GM12891 (cell line): ENCODE measurements at places on chromosomes 16 and 17.

GRCh38 chr16:58656899-58657298 is 27.3 kb upstream of the CNOT1 start:
- DNase-seq, result no peak

- no peak for DNase-seq
Observed at GRCh38 chr16:82081264-82081663, 46.2 kb downstream of the HSD17B2 start.

DNA sequence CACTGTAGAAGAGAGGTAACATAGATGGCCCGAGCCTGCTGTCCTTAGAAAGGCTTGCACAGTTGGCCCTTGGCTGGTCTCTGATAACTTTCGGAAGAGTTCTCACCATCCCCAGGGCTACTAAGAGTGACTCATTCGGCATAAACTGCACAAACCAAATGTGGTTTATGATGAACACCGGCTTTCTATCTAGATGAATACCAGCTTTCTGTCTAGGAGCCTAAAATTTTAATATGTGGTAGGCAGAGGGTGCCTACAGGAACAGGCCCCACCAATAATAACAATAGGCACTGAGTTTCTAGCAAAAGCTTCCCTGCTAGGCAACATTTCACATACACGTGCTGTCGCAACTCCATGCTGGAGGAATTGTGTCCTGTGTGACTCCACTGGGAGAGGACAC is 15.4 kb downstream of the CNOT1 start:
- no peak for DNase-seq

- DNase-seq, result no peak
Observed at GRCh38 chr17:21294321-21295035, 10.0 kb downstream of the MAP2K3 start.

DNA sequence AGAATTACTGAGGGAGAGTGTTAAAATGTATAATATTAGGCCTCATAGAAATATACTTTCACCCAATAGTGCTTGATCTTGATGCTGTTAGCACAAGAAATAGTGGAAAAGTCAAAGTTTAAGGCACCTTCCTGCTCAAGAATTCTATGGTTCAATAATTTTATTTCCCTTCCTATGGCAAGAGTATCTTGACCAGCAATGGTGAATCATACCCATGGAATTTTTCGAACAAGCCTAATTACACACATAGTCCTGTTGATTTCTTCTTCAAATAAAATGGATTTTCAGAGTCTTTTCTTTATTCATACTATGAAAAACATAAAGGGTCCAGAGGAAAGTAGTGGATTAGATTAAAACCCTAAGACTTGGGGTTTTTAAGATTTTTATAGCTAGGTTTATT is 810.6 kb downstream of the CDH11 start:
- no peak for DNase-seq

DNA sequence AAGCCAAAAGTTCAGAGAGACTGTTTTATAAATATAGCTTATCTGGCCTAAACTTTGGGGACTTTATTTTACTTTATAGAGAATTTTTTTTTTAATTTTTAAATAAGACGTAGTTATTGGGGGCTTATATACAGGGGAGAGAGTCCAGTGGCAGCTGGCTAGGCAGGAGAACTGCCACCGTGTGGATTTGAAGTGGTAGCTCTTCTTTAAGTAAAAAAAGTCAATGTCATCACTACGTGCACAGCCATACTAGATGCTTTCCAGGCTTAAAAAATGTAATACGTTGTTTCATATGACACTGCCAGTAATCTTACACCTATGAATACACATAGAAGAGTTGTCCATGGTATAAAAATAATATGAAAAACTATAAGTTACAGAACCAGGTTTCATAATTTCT is 31.9 kb upstream of the ANKFY1 start:
- no peak for DNase-seq

GRCh38 chr17:34312080-34312479 is 7.2 kb upstream of the CCL8 start:
- no peak for DNase-seq

DNA sequence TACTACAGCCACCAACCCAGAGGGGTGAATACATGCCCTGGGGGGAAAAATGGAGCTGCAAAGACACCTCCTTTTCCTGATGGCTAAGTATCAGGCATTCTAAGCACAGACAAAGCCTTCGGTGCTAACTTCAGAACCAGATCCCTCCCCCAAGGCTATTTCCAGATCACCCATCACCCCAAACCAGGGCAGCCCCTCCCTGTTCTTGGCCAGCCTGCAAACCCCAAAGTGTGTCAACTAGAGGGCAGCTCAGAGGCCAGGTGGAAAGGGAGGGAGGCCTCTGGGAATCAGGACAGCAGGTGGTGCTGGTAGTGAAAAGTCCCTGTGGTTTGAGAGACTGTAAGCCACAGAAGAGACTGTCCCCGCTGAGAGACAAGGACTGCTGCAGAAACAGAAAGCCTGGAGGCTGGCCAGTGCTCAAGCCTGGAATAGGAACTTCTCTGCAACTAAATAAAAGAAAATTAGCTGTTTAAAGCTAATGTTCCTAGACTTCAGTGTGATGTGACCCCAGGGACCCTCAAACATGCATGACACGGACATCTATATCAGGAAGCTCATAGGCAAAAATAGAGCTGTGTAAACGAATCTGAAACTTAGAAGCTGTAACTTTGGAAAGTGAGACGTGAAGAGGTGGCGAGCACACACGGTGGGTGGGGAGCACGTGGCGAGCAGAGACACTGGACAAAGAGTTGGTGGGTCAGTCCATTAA is 9.1 kb downstream of the TUBG1 start:
- DNase-seq, result peak; percentile 50

DNA sequence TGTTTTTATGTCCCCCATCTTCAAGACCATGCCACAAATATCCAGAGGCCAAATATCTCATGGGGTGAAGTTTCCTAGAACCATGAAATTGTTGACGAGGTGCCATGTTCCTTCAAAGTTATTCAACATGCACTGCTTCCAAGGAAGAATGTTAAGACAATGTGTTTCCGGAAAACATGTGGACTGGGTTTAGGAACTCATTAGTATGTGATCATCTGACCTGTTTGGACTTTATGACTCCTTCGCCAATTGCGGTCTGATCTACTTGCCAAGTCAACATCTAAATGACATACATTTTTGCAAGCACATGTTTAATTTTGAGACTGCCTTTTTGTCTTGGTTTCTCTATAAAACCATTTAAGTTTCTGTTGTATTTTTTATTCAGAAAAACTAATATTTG is 234.8 kb downstream of the MAF start:
- no peak for DNase-seq

GRCh38 chr16:35150805-35151312 is 1691.4 kb downstream of the TP53TG3F start:
- DNase-seq, result no peak

GRCh38 chr17:45855691-45856336 is 11.1 kb downstream of the SPPL2C start:
- DNase-seq, result no peak

- DNase-seq, result no peak
Observed at GRCh38 chr17:11330826-11331225, 89.8 kb downstream of the SHISA6 start.

DNA sequence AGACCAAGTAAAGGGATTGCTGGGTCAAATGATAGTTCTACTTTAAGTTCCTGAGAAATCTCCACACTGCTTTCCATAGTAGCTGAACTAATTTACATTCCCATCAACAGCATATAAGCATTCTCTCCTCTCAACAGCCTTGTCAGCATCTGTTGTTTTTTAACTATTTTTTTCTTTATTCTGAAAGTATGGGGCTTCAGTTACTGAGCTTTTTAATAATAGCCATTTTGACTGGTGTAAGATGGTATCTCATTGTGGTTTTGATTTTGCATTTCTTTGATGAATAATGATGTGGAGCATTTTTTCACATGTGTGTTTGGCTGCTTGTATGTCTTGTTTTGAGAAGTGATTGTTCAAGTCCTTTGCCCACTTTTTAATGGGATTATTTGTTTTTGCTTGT is 2.5 kb downstream of the KRTAP2-2 start:
- DNase-seq, result no peak

GRCh38 chr16:50986453-50986852 is 164.6 kb downstream of the SALL1 start:
- no peak for DNase-seq

DNA sequence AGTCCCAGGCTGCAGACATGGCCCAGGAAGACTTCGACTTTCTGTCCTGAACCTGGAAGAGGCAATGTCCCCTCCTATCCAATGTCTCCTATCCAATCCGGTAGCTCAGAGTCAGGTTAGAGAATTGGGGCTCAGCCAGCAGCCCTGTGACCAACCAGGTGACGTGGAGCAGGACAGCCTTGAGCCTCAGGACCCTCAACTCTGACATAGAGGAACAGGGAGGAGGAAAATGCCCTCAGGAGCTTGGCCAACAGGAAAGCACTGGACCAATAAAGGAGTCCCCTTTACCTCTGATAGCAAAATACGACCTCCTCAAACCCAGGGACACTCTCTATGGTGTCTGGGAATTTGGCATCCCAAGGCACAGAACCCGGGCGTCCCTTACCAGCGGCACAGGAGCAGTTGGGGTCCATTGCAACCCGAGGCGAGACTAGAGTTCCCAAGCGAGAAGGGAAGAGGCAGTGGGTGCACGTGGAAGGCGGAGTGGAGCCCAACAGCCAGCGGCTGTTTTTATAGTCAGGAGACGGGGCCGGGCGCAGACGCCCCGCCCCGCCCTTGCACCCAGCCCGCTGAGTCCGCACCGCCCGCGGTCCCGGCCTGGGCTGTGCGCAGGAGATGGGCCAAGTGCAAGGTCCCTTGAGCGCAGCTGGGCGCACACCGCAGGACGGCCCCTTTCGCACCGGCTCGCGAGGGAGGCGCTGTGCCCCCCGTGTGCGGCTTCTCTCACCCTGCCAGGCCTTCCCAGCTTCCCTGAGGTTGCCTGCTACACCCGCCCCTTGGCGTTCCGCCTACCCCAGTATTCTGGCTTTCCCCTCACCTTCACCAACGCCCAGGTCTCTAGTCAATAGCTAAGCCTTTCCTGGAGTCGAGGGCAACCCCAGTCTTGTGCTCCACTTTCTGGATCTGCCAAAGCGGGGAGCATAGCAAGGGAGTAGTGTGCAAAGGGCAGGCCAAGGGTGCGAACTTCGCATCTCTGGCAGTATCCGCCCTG is at the start of gene MT1G:
TSS of gene MT1G (minus strand) at position 485 of the 991 bp plus-strand sequence. CDS start at position 413, 72 bp downstream.
- DNase-seq, result no peak

DNA sequence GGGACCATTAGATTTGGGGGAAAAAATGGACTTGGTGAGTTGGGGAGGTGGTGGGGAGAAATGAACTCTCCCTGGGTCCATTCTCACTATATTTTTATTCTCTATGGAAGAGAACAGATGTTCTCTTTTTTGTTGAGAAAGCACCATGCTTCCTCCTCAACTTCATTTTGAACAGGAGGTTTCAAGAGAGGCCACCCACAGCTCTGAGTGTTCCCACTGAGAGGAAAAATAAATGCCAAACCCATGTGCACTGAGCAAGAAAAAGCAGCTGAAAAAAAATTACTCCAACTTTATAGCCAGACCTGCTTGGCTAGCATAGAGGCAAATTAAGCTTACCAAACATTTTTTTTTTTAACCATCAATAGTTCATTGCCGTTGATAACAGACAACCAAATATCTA is 883.6 kb downstream of the KCNJ2 start:
- DNase-seq, result no peak

GRCh38 chr16:85728879-85729278 is 22.0 kb downstream of the C16orf74 start:
- DNase-seq, result no peak

- DNase-seq, result no peak
Observed at GRCh38 chr17:44971776-44972483, 3.8 kb upstream of the C1QL1 start.

DNA sequence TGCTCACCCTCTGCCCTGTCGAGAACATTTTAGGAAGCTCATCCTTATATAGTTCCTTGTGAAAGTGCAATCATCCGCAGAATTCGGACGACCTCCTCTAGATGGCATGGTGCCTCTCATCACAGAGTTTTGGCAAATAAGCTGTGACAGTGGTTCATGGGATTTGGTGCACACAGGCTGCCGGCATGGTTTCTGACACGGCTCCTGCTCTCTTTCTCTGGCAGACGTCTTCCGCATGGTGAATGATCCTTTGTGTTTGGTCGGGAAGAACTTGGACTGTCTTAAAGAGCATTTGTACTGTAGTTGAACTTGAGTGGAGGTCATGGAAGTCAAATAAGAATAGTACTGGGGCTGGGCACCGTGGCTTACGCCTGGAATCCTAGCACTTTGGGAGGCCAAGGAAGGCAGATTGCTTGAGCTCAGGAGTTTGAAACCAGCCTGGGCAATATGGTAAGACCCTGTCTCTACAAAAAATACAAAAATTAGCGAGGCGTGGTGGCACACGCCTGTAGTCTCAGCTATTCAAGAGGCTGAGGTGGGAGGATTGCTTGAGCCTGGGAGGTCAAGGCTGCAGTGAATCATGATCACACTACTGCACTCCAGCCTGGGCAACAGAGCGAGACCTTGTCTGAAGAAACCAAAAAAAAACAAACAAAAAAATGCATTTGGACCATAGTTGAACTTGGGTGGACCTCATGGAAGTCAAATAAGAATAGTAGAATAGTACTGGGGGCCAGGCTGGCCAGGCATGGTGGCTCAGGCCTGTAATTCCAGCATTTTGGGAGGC is 34.7 kb upstream of the NAT9 start:
- no peak for DNase-seq

GRCh38 chr17:40484285-40484972 is 17.0 kb downstream of the TNS4 start:
- DNase-seq, result no peak

DNA sequence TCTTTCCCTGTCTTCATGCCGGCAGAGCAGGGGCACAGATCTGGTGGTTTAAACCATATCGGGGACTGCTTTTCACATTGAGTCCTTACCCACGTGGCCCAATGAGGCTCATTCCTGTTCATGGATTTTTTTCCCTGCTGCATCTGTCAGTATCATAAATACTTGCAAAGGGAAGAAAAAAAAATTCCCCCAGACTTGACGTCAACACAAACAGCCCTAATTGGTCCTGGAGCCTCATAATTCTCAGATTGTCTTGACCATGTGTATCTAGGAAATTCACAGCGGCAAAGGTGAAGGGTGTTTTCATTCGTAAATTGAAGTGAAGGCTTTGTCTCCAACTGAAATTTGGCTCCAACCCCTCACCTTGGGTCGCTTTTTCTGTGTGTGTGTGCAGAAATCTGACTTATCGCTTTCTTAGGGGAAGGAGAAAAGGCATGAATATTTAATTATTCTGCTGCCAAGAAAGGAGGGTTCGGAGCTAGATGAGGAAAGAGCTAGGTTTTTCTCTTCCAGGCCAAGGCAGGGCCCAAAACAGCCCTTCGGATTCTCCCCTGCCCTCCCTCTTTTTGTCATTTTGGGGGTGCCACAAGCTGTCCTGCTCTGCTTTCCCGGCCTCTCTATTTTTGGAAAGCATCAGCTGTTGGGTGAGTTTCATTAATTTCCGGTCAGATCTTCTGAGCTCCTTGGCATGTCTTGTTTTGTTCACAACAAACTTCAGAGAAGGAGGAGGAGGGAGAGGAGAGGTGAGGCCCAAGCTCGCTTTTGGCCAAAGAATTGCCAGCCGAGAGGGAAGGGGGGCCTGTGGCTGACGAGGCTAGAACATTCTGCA is 17.8 kb upstream of the CIBAR2 start:
- no peak for DNase-seq

DNA sequence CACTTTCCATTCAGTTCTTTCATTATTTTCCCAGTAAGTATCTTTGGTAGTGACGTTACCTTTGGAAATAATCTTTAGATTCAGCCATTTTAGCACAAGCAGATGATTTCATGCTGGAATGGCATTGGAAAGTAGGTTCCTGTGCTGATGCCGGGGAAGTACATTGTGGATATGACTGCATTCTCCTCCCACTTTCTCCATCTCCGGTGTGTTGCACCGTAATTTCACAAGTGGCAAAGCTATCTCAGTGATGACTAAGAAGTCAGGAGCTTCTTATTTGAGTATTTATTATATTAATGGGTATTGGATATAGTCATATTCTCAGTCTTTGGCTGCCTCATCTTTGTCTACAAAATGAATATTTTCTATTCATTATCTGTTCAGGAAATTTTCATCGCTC is 69.8 kb downstream of the MRTFB start:
- DNase-seq, result no peak
